Right hindlimb (tissue), 1 donor: ENCODE measurements at places on chromosomes 2 and 18.

GRCh38 chr2:117851969-117852368, 37.5 kb downstream of the DDX18 start:
- no peak for DNase-seq

- DNase-seq: no peak
Observed at GRCh38 chr2:235716875-235717496, 223.1 kb downstream of the AGAP1 start.

- DNase-seq: no peak
Observed at GRCh38 chr2:54092940-54093339, 22.5 kb upstream of the ACYP2 start.

GRCh38 chr2:24399434-24400206, 39.3 kb upstream of the ITSN2 start:
- no peak for DNase-seq

DNA sequence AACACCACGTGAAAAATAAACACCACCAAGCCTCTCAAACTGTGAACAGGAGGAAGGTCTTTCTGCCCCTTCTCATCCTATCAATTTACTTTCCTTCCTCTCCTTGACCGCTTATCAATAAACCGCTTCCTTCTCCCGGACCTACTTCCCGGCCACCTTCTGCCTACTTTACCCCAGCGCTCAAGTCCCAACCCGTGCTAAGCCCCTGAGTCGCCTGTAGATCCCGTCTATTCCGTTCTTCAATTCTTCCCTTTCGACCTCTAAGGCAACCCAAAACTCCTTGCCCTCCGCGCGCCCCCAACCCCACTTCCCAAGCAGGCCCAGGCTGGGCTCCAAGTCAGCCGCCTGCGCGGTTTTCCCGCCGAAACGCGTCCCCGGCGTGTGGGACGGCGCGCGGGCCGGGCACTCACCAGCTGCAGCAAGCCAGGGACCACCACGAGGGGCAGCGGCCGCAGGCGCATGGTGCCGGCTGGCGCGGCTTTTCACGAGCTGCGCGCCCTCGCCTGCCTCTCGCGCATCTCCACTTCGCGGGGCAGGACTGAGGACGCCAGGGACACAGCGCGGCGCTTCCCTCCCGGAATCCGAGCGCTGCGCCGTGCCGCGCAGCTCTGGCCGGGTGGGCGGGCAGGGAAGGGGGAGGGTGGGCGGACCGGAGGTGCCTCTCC, at the start of gene NXPH2:
NXPH2 (minus strand) TSS at position 610 of the 665 bp plus-strand sequence; CDS start at position 461, 149 bp downstream.
- no peak for DNase-seq
